Prostate gland (tissue), 2 donors: ENCODE measurements at places on chromosomes 3 and 15. TPM values are rescaled to one million over a fixed set of nuclear protein-coding genes. Genes with fewer than 3 reads are reported as not detected.

The PARP15 gene
- 2.7 TPM for total RNA-seq

The AMIGO3 gene
- total RNA-seq = 12.4 TPM

GRCh38 chr15:31344823-31345605, 18.4 kb downstream of the KLF13 start:
- DNase-seq = no peak

- DNase-seq = peak; percentile 49
These were observed 49.5 kb downstream of the SMAD6 start for GRCh38 chr15:66751579-66751978.

- no peak for DNase-seq
These were observed 3.3 kb downstream of the ETV5 start for GRCh38 chr3:186105543-186105942.
